ENCODE measurements at places on chromosomes 13 and 19.

DNA sequence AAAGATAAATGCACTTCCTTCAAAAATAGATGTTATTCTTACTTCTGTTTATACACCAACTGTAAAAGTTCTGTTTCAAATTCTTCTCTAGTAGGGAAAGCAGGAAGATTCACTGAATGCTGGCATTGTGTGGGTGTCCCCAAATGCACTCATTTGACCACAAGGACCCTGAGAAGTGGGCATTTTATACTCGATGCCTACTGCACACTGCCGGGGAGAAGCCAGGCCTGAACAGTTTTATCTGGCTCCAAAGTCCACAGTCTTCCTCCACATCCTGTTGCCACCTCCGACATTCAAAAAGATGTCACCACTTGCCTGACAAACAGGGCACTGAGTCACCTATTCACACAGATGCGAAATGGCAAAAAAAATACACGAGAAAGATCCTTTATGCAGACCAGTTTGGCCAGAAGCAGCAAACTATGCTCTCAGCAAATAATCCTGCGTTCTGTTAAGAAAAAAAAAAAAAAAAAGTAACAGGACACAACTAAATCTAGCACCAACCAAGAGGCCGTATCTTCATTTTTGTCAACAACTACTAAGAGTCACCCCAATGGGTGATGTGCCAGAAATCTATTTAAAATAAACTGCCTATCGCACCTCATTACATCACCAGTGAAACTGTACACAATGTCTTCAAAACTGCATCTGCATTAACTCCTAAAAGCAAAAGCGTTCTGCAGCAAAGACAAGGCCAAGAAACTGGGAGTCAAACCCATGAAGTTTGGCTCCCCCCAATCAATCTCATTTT is 6.2 kb downstream of the ZC3H4 start:
- DNase-seq = no peak

- DNase-seq = no peak
Measured at GRCh38 chr13:110907951-110908898, 6.6 kb downstream of the ANKRD10 start.

- no peak for DNase-seq
Measured at GRCh38 chr19:49666120-49666444, 349 bp downstream of the BCL2L12 start.

DNA sequence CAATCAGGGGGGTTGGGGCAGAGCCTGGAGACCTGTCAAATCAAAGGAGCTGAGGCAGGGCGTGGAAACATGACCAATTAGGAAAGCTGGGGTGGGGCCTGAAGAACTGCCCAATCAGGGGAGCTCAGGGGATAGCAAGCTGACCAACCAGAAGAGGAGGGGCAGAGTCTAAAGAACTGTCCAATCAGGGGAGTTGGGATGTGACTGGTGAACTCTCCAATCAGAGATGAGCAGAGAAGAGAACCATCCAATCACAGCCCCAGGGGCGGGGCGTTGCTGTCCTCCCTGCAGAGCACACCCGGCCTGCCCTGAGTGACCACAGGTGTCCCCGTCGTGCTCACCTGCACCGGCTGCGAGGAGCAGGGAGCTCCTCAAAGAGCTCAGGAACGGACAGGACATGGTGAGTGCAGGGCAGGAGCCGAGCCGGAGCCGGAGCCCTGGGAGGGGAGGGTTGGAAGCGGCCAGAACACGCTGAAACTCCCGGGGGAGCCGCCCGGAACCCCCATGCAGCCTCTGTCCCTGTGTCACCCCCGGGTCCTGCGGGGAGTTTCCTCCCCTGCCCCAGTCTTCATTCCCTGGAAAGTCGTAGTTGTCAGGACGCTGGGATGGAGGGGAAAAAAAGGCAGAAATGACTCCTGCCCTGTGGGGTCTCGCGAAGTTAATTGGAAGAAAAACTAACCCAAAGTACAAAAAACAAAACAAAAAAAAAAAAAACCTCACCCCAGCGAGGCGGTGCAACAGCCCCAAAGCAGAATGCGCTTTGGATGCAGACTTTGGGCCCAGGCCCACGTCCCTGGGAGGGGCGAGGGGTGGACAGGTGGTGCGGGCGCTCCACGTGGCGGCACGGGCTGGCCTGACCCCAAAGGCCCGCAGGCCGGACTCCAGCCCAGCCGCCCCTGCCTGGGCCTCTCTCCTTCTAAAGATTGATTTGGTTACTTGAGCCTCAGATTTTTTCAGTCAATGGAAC is at the start of gene ZNF556:
TSS of gene ZNF556 (plus strand) at position 311 of the 967 bp plus-strand sequence. CDS start at position 398, 87 bp downstream.
- peak; percentile 44 for DNase-seq

DNA sequence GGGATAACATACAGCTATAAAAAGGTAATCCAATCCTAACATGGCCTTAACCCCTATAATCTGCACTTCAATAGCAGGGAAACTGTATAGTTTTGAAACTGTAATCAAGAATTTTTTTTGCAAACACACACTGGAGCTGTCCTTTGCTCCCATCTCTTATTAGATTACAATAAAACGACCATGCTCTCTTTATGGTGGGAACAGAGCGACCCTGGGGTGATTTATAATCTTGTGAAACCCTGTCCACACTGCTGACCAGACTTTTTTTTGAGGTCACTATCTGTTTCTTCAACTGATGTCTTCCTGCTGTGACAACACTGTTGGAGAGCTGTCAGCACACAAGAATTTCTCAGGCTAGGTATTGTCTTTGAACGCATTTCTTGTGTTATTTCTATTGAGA is 35.3 kb downstream of the DACH1 start:
- no peak for DNase-seq

Measured in forelimb muscle (tissue), 1 donor.